Fibroblast of lung (primary cell): ENCODE measurements at places on chromosomes 4 and X.
A peak's percentile ranks its signal among the peaks of the same experiment; 100 is the strongest.

GRCh38 chr4:174828845-174829701 is at the start of gene GLRA3:
Gene GLRA3 (minus strand): TSS chr4:174829247. CDS start chr4:174828811, 436 bp downstream.
- peak; percentile 47 for DNase-seq

- DNase-seq = no peak
Observed at GRCh38 chr4:145735827-145736226, 55.9 kb downstream of the C4orf51 start.

DNA sequence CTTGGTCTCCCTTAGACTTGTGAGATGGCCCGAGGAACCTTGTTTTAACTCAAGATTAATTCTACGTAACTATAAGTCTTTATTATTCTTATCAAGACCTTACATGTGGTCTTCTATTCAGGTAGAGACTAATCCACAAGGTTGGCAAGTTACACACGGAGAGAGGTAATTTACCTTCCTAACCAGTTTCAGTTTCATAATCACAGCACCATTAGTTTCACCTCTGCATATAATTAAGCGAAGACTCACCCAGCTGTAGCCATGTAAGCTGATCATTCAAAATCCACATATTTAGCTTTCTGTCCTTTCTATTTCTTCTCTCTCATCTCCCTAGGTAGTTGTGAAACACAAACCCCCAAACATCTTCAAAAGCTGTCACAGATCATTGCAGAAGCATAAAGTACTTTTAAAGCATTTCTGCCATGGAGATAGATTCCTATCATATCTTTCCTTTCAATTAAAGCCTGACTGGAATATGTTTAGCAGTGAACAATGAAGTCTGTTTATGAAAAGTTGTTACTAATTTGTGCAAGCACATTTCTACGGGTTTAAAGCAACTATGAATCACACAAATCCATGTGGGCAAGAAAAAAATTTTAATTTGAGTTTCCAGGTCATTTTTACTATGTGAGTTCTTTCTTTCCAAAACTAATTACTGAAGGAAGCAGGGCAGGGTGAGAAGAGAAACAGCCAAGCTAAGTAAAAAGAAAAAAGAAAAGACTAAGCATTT is 78.5 kb downstream of the BTC start:
- no peak for DNase-seq

DNA sequence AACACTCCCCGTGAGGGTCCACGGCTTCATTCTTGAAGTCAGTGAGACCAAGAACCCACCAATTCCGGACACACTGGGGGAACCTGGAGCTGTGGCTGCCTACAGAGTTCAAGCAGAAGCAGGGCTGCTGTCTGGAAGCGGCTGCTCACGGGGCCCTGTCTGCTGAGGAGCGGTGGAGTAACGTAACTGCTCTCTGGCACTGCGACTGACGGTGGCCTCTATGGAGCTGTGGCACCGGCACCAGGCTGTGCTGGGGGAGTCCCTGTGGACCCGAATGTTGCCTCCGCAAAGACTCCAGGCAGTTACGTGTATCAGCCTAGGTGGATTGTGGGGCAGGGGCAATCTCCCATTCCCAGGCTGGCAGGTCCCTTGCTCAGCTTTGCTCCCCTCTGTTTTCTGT is 703.3 kb upstream of the FRG1 start:
- no peak for DNase-seq

GRCh38 chrX:19615361-19615910 is 100.1 kb upstream of the MAP3K15 start:
- DNase-seq = no peak

DNA sequence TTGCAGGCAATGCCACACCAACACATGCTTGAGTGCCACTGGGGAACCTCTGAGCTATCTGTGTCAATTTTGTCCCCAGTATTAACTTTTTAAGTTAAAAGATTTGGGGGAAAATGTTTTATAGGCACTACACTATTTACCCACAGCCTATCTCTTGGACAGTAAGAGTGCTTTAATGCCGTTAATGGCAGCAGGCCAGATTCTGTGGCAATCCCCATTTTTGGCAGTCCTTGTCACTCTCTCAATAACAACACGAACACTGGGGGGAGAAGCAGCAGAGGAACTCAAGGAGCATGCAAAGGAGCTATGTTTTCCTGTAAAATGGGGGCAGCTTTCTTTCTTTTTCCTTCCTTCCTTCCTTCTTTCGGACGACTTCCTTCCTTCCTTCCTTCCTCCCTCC is 168.6 kb downstream of the NSUN7 start:
- peak; percentile 61 for DNase-seq

DNA sequence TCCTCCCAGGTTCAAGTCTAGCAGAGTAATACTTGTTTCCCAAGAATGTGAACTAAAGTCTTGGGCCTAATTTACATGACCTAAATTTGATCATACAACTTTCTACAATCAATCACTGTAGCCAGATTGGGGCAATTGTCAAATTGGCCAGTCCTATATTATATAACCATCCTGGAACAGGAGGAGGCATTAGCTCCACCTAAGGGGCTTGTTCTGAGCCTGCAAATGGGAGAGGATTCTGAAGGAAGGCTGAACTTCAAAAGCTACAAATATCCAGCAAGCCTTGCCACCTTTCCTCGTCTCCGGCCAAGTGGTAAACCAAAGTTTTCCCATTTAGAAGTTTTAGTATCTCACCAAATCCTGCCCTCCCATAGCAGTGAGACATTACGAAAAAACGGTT is 1289.6 kb upstream of the TENM3 start:
- no peak for DNase-seq

GRCh38 chrX:109660435-109661143 is 35.6 kb upstream of the KCNE5 start:
- peak; percentile 60 for DNase-seq
